ENCODE measurements at places on chromosomes 7 and 10. TPM values are rescaled to one million over a fixed set of nuclear protein-coding genes. Genes with fewer than 3 reads are reported as not detected.

GRCh38 chr7:92788559-92789183 lies 47.7 kb downstream of the CDK6 start:
- no peak for DNase-seq

The UPP1 gene
- total RNA-seq = 69.2 TPM

The NPSR1 gene
- not detected for total RNA-seq

The PPP1R3A gene
- total RNA-seq = not detected

Data from RPMI7951 (cell line).